ENCODE measurements at places on chromosomes 13 and 19. TPM values are rescaled to one million over a fixed set of nuclear protein-coding genes. Genes with fewer than 3 reads are reported as not detected.

DNA sequence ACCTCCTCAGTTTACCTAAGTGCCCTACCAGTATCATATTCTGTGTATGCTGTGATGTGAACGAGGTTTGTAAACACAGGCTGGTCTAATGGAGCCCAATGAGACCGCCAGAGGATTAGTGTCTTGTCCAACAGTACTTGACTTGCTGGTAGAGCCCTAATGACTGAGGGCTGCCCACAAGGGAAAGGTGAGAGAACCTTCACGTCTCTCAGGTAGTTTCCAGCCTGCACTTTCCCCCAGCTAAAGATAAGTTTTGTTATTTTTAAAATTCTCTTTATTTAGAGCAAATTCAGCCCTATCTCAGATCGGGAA, 498 bp upstream of the RBM26 start:
- no peak for DNase-seq

DNA sequence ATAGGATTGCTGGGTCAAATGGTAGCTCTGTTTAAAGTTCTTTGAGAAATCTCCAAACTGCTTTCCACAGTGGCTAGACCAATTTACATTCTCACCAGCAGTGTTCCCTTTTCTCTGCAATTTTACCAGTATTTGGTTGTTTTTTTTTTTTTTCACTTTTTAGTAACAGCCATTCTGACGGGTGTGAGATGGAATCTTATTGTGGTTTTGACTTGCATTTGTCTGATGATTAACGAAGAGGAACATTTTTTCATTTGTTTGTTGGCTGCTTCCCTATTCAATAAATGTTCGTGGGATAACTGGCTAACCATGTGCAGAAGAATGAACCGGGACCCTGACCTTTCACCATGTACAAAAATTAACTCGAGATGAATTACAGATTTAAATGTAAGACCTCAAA, 31.2 kb downstream of the CYP4F2 start:
- DNase-seq: no peak

PRX gene
- total RNA-seq: 4.9 TPM

TMC4 gene
- 0.43 TPM for total RNA-seq

A1BG gene
- 13.1 TPM for total RNA-seq

DNA sequence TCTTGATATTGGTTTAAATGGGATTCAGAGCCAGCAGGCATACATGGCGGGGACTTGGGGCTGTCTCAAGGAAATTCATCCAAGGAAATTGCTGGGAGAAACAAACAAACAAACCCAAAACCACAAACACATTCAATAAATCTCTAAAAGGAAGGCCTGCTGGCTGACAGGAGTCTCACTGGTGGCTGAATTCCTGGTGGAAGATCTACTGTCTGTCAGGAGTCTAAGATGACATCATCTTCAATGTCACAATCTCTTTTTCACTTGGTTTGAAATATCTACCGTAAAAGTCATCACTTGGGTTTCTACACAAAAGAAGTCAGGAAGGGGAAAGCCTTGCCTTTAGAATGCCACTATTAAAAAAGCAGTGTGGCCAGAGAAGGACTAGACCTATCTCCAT, 87.9 kb downstream of the KLF5 start:
- DNase-seq: no peak

DNA sequence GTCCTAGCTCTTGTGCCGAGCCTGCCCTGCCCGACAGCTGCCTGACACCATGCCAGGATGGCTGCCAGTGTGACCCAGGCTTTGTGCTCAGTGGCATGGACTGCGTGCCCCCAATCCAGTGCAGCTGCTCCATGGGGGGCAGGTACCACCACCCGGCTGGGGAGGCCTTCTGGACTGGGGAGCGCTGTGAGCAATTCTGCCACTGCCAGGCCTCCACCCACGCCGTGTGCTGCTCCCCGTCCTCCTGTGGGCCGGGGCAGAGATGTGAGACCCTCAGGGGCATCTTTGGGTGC, 9.4 kb upstream of the FXYD3 start:
- no peak for DNase-seq

DNA sequence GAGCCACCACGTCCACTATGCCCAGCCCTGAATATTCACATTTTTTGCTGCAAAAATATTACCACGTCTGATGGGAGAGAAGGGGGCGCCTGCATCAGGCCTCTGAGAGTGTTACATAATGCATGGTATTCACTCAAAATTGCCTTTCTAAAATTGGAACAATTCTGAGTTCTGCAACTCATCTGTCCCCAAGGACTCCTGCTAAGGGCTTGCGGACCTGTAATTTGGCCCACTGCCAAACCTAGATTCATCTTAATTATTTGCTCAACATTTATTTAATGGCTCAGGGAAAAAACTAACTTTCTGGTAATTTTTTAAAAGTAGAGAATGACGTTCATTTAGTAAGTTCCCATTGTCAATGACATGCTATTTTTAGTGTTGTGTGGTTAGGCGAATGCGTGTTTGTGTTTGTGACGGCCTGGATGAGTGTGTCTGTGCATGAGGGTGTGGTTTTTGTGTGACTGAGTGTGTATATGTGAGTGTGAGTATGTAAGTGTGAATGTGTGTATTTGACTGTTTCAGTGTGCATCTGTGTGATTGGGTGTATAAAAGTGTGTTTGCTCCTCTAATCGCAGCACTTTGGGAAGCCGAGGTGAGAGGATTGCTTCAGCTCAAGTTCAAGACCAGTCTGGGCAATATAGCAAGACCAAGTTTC, 8.8 kb downstream of the INAFM1 start:
- DNase-seq: no peak

GRCh38 chr13:23377983-23378632, 55.4 kb downstream of the SACS start:
- no peak for DNase-seq

DNA sequence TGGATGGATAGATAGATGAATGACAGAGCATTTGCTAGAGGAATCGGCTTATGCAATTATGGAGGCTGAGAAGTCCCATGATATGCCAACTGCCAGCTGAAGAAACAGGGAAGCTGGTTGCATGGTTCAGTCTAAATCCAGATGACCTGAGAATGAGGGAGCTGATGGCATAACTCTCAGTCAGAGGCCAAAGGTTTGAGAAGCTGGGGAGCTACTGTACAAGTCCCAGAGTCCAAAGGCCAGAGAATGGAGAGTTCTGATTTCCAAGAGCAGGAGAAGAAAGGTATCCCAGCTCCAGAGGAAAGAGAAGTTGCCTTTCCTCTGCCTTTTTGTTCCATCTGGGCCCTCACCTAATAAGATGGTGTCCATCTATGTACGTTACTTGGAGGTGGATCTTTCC, 108.3 kb downstream of the CDK8 start:
- DNase-seq: no peak

COX7A1 gene
- total RNA-seq: 4.8 TPM

- peak; percentile 51 for DNase-seq
These were observed 799 bp downstream of the NR1H2 start for GRCh38 chr19:50377051-50377461.

- DNase-seq: peak; percentile 90
These were observed 29.3 kb upstream of the NANOS3 start for GRCh38 chr19:13847407-13848339.

DNA sequence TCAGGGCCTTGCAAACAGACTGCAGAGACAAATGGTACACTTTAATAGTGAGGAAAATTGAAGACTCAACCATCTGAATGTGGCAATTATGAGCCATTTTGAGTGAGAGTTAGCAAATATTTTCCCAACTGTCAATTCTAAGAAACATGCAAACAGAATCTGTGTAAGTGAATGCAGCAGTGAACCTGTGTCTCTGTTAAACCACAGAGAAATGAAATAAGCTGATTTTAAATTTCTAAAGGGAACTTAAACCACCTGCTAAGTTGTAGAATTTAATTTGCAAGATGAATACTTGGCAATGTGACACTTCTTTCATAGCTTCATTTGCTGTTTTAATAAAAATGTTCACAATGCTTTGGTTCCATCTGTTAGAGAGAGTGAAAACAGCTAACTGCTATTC, 42.0 kb upstream of the TDRD3 start:
- no peak for DNase-seq

DNA sequence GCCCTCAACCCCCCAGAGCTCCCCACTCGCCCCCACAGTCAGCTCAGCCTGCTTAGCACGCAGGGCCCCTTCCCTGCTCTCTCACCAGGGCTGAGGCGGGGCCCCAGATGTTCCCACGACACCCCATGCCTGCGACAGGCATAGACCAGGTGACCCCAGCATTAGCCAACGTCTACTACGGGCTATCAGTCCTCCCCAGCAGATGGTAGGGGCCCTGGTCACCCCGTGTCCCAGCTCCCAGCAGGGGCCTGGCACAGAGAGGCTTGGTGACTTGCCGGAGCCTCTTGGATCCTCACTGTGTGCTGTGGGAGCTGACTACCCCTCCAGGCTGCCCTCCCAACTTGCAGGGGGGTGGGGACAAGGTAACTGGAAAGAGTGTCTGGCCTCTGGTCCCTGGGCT, 80.6 kb downstream of the KDM4B start:
- no peak for DNase-seq

ESD gene
- total RNA-seq: 60.3 TPM

PCSK4 gene
- total RNA-seq: 108 TPM
